Stimulated activated CD8-positive, alpha-beta memory T cell treated with anti-CD3 and anti-CD28 coated beads, Interleukin-7, amount 100 ng/mL, for 1 hour (primary cell): ENCODE measurements at places on chromosomes 2 and 18.

- DNase-seq = no peak
Measured at GRCh38 chr2:170324640-170325046, 146.7 kb downstream of the MYO3B start.

DNA sequence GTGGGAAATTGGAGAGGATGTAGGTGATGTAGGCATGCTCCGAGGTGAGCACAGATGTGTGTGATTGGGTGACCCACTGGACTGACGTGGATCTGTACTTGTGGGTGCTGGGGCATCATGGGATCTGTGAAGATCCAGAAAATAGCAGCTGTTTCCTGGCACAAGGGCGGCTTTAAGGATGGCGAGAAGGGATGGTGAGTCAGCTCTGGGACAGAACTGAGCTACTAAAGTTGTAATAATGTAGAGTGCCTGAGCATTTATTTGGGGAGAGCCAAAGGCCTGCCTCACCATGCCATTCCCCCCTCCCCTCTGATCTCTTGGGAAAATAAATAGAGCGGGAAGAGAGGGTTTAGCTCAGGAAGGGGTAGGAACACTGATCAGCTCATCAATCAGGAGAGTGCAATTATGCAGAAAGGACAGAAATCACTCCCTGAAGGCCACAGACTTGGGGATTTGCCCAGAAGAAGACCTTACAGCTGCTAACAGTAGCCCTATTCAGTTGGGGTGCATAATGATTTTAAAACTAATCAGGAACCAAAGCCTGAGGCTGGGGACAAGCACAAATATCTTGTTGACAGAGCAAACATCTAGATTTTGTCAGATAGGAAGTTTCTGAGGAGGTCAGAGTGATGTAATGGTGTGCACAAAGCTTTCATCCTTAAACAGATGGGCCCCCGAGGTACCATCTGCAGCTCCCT lies 30.3 kb downstream of the TANC1 start:
- no peak for DNase-seq

DNA sequence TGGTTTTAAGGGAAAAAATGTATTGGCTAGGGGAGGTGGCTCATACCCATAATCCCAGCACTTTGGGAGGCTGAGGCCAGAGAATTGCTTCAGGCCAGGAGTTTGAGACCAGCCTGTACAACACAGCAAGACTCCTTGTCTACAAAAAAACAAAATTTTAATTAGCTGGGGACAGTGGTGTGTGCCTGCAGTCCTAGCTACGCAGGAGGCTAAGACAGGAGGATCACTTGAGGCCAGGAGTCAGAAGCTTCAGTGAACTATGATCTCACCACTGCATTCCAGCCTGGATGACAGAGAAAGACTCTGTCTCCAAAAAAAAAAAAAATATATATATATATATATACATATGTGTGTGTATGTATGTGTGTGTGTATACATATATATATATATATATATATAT lies 18.5 kb downstream of the CCDC88A start:
- no peak for DNase-seq

- DNase-seq = no peak
Measured at GRCh38 chr2:215171151-215171550, 32.7 kb upstream of the ABCA12 start.

- peak; percentile 81 for DNase-seq
Measured at GRCh38 chr2:136118819-136119716, 1.1 kb upstream of the CXCR4 start.

DNA sequence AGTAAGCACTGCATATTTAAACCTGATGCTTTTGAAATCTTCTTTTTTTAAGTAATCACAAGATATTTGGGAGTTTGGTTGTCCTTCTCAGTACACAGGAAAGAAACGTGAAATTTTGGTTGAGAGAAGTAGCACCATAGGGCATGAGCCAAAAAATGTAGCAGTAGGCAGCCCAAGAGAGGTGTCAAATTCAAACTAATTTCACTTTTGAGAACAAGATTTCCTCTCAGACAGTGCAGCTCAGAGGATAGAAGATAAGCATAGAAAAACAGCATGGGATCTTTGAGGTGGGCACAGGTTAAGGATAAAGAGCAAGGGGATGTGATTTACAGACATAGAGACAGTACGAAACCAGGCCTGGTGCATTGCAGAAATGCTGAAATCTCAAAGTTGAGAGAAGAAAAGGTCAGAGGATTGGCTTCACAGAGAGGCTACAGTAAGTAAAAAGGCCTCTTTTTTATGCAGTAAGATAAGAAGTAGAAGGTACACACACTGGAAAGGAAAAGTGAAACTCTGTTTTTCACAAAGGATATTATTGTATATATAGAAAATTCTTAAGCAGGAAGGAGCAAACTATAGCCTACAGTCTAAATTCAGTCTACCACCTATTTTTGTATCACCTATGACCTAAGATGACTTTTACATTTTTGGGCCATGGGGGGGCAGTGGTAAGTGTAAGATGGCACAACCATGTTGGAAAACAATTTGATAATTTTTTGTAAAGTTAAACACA lies 89.8 kb downstream of the PKP4 start:
- no peak for DNase-seq

DNA sequence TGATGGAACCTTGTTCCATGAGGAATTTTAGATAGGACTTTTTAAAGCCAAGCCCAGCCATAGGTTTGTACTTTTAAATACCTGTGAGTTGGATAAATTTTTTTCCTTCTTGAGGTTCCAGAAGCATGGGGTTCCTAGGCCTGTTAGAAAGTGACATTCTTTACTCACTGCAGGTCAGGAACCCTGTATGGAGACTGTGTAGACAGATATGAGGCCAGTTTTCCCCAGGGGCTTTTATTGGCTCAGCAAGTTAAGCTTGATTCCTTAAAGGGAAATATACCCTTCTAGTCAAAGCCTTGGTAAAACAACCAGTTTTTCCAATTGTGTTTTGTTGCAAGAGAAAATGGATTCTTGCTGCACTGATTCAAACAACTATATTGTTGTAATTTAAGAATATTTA lies 38.4 kb upstream of the GMCL1 start:
- no peak for DNase-seq

GRCh38 chr2:238505119-238505891 lies 78.6 kb downstream of the ASB1 start:
- DNase-seq = no peak

GRCh38 chr2:207119048-207119447 lies 46.7 kb downstream of the KLF7 start:
- DNase-seq = no peak

DNA sequence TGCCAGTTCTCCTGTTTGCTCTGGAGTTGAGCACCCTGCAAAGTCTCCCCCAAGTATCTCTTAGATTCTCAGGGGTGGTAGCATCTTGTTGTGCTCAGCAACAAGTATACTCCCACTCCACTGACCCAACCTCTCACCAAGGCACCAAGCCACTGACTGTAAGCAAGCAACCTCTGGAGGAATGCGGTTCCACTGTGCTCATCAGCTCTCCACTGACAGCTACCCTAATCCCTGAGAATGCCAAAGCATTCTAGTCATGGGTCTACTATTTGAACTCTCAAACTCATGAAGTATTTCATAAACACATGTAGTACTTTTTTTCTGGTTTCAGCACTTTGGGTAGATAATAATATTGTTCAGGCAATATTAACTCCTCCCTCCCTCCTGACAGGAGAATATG lies 170.0 kb downstream of the EPHA4 start:
- no peak for DNase-seq

DNA sequence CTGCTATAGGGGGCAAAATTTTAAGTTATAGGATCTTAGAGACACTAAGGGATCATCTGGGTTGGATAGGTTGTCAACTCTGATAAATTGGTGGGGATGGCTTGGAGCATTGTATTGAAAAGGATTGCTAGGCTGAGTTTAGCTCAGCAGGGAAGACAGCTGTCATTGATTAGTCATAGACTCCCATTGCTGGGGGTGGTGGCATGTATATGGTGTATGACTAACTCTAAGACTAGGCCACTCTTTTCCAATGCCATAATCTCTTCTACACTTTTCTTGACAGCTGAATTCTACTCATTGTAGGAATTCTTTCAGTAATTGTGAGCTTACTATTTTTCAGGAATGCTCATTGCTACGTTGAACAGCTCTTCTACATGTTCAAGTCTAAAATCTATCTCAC lies 81.3 kb upstream of the PELI1 start:
- DNase-seq = no peak

DNA sequence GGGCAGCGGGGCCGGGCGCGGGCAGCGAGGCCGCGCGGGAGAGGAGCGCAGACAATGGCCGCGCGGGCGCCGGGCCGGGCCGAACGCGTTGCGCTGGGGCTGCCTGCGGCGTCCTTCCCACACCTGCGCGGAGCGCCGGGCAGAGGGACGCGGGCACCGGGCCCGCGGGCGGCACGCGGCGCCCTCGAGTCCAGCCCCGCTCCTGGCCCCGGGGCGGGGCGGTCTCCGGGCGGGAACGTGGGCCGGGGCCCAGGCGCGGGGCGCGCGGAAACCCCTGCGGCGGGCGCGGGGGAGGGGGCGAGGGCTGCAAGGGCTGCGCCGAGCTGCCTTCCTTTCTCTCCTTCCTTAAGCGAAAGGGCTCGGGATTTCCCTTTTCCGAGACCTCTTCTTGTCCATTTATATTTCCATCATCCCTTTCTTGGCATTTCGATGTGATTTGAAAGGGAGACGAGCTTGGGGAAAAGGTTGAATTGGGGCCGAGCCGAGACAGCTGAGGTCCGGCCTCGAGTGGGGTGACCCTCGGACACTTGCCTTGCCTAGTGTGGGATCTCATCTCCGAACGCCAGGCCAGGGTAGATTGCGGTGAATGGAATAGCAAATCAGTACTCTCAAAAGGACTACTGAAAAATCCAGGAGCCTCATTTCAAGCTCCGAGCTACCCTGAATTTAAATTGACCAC lies 676 bp downstream of the KLHL23 start:
- no peak for DNase-seq
